ENCODE measurements at places on chromosomes 13 and 19.

DNA sequence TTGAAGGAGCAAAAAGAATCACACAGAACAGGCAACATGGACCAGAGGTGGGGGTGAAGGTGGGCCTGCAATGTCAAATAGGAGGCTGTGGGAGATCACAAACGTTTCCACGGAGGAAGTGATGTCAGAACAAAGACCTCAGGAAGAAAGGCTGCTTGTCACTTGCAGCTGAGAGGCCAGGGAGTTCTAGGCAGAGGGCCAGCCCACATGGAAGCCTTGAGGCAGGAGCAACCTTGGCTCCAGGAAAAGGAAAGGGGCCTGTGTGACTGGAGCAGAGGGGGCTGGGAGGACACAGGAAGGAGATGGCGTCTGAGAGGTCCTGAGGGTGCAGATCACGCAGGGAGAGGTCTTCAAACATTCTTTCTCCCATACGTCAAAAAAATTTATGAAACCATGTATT lies 16.3 kb downstream of the ZNF160 start:
- no peak for DNase-seq

- no peak for DNase-seq
Measured at GRCh38 chr13:45748941-45749759, 47.0 kb downstream of the CBY2 start.

- DNase-seq: no peak
Measured at GRCh38 chr13:36920616-36921185, 663 bp upstream of the SMAD9 start.

- DNase-seq: no peak
Measured at GRCh38 chr19:14122924-14123323, 5.4 kb upstream of the PRKACA start.

GRCh38 chr13:110329258-110329657 lies 22.2 kb downstream of the COL4A2 start:
- DNase-seq: no peak

DNA sequence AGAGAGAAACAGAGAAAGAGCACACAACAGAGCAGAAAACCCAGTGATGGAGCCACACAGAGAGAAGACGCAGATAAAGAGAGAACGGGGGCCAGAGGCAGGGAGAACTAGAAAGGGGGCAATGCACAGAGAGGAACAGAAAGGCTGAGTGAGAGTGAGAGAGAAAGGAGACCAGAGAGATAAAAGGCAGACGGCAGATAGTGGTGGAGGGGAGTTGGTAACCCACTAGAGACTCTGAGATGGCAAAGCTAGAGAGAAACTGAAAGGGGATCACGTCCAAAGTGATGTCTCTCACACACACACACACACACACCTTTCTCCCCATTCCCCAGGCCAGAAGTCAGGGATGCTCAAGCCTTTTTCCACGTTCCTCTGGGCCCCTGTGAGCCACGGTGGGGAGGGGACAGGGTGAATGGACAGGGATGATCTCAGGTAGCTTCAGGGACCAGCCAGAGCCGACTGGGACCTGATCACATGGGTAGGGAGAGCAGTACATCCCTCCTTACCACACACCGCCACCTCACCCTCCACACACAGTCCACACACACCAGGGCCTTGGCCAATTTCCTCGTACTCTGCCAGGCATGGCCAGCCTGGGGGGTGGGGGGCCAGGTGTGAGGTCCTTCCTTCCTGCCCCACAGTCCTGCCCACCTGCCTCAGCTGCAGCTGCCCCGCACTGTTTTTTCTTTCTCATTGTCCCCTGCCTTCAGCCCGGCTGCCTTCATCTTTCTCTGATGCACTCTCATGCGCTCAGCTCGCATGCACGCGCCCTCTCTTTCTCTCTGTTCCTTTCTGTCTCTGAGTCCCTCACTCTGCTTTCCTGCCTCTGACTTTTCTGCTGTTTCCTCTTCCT lies 22.5 kb upstream of the POU2F2 start:
- DNase-seq: no peak

DNA sequence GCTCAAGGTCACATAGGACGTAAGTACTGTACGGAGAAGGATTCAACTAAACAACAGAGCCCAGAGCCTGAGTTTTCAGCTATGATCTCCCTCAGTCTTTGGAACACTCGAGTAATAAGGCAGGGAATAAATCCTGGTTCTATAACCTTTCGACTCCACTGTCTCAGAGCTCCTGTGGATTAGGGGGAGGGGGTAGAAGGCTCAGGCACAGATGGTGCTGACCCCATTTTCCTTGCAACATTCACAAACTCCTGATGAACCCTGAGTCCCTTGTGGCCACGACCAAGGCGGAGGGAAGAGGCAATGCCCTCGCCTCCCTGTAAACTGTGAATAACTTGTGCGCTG lies 21.4 kb downstream of the NOVA2 start:
- no peak for DNase-seq

- no peak for DNase-seq
Measured at GRCh38 chr13:52737965-52738364, 1.7 kb downstream of the CNMD start.

DNA sequence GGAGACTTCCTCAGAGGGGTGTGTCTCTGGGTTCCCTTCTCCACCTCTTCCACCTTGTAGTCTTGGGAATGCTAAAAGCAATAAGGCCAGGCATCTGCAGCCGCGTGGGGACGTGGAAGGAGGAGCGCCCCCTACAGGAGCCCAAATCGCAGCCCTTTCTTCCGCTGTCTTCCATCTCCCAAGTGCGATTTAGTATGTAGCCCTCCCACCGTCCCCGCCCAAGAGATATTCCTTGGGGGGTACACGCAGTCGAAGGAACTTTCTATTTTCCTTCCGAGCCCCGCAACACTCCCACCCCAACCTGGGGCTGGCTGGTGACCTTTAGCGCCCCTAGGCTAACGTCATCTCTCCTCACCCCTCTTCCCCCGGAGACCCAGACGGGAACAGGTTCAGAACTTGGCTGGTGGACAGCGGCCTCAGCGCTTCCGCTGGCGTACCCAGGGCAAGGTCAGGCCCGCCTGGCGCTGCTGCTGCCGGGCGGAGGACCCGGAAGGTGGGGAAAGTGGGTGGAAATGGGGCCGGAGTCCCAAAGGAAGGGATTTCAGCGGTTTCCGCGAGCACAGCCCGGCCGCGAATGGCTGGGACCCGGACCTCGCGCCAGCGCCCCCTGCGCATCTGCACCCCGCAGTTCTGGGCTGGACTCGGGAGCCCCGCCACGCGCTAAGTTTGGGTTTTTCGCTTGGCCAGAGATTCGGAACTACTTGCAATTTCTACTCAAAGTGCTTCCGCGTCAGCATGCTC lies 2.1 kb upstream of the PCDH8 start:
- peak; percentile 89 for DNase-seq

DNA sequence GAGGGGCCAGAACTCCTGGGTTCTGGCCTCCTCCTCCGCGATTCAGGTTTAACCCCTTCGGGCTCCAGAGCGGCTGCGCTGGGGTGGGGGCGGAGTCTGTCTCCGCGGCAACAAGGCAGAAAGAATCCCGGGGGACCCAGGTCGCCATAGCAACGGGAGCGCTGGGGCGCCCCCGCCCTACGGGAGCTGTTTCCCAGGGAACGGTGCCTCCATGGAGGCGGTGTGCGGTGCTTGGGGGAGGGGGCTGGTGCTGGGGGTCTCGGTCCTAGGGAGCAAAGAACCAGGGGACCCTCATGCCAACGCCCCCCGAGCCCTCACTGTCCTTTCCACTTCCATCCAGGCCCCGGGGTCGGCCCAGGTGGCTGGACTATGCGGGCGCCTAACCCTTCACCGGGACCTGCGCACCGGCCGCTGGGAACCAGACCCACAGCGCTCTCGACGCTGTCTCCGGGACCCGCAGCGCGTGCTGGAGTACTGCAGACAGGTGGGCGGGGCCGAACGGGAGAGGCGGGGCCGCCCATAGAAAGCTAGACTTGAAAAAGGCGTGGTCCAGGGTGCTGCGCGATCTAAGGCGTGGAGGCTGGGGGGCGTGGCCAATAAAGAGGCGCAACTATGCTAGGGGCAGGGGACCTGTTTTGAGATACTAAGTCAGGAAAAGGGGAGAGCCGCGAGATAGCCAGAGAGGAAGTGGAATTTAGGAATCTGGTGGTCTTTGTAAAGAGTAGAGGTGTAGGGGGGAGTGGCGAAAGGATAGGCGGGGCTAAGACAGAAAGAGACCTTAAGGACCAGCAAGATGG lies 1.2 kb downstream of the APLP1 start:
- peak; percentile 79 for DNase-seq

- DNase-seq: no peak
Measured at GRCh38 chr13:108313382-108313781, 43.9 kb downstream of the TNFSF13B start.

DNA sequence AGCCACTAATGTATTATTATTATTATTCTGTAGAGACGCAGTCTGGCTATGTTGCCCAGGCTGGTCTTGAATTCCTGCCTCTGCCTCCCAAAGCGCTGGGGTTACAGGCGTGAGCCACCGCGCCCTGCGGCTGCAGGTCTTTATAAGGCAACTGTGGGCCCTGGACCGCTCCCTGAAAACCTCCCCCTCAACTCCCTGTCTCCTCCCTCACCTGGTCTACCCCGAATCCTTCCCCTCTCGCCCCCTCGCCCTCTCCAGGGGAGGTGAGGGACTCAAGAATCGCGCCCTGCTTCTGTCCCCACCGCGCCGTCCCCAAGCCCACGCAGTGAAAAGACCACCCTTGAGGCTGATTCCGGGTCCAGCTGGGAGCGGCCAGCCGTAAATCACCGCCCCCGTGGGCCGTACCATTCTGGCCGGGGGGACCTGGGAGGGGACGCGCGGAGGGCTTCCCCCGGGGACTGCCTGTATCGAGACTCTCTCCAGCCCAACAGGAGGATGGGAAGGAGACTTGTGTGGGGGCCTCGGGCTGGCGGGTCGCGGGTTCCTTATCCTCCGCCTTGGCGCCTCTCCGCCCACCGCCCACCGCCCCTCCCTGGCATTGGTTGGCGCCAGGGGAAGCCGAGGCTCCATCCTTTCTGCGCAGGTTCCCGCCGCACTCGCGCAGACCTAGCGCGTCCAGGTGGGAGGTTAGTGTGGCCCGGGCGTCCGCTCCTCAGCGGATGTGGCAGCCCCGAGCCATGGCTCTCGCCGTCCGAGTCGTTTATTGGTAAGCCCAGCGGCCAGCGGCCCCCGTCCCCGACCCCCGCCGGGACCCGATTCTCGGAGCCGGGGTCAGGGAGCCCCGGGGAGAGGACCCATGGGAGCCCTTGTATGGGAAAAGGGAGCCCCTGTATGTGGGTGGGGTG lies at the start of gene SELENOW:
SELENOW (plus strand) TSS at position 655 of the 905 bp plus-strand sequence; CDS start at position 738, 83 bp downstream.
- peak; percentile 95 for DNase-seq

DNA sequence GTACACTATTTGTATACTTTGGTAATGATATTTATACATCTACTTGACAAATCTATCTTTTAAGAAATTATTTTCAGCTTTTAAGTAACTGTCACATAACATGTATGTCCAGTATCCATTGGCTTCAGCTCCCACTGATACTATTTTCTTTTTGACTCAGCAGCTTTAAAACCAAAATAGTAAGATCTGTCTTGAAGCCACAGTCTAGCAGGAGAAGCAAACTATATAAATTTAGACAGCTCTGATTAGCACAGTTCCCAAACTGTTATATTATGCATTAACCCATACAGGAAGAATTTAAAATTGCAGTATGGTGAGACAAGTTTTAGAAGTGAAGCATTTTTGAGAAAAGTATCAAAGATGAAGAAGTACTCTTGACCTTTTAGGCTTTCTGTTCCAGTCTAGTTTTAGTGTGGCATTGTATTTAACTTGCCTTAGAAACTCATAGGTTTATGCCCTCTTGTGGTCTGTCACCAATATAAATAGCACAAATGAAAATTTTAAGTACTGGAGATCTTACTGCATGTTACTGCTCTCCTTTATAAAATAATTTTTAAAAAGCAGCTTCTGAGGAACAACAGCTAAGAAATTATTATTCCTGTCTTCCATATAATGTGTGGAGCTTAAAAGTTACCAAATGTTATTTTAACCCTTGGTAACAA lies 24.7 kb downstream of the URI1 start:
- peak; percentile 16 for DNase-seq

GRCh38 chr19:48859711-48860572 lies 8.5 kb downstream of the PLEKHA4 start:
- no peak for DNase-seq

DNA sequence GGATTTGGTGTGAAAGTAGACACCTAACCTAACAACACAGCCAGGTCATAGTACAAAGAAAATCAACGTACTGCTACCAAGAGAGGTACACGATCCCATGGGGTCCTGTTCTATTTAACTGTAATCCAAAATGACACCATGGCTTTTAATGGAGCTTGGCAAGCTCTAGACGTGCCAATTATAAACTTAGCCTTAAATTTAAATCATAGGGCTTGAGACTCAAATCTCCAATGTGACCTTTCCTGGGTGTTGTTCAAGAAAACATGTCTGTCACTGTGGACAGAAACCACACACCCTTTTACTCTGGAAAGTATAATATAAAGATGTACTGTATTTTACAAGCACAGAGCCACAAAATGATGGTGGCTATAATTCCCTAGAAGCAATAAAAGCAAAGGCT lies 299.3 kb downstream of the ENOX1 start:
- no peak for DNase-seq

DNA sequence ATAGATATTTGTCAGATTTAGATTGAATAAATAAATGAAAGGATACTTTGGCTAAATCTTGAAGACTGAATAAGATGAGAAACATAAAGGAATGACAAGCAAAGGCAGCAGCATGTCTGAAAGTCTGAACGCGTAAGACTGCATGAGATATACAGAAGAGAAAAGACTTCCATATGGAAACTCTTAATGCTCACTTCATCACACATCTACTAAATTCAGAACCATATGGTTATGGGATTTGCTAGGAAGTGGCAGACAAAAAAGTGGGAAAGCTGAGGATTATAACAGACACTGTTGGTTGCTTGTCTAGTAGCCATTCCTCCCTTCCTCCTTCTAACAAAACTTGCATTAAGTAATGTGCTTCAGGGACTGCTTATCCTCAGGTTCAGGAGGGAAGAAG lies 446.7 kb downstream of the KCTD12 start:
- DNase-seq: no peak

DNA sequence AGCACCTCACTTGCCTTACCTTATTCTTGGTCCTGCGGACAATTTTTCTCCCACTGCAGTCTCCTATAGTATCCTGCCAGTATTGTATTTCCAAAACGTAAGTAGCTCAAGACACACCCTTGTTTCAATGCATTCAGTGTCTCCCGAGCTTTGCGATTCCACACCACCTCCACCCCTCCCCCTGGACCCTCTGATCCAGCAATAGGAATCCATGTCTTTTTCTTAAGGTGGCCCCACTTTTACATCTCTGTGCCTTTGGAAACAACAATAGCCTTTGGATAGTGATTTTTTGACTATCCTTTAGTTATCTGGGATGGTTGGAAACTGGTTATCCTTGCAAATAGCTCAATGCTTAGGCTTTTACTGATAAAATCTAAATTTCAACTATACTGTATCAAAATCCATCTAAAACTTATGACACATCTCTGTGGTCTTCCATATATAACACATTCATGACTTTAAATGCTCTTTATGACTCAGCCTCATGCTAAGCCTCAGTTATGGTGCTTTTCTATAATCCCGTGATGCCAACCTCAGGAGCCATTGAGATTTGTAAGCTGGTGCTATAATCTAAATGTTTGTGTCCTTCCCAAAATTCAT lies 27.1 kb downstream of the FAM216B start:
- DNase-seq: no peak

DNA sequence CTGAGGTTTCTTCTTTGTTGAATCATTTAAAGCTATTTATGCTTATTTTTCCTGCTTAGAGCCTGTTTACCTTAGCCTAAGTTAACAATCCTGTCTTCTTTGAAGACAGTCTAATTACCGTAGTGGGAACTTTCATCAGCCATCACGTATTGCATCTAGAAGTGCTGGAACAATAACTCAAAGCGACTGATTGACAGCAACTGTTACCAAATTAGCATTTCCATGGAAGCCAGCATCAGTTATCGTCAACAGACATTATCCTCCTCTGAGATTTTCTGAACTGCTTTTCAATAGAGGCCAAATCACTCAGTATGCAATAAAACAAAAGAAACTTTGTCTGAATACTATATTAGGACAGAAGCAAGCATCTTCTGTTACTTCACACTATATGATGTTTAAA lies 433.3 kb upstream of the SLITRK1 start:
- DNase-seq: no peak
